ENCODE measurements at places on chromosomes 1 and 21.

- DNase-seq, result no peak
Measured at GRCh38 chr1:13652238-13652637, 47.8 kb upstream of the PRDM2 start.

GRCh38 chr1:26016258-26016952, 5.2 kb upstream of the EXTL1 start:
- no peak for DNase-seq

DNA sequence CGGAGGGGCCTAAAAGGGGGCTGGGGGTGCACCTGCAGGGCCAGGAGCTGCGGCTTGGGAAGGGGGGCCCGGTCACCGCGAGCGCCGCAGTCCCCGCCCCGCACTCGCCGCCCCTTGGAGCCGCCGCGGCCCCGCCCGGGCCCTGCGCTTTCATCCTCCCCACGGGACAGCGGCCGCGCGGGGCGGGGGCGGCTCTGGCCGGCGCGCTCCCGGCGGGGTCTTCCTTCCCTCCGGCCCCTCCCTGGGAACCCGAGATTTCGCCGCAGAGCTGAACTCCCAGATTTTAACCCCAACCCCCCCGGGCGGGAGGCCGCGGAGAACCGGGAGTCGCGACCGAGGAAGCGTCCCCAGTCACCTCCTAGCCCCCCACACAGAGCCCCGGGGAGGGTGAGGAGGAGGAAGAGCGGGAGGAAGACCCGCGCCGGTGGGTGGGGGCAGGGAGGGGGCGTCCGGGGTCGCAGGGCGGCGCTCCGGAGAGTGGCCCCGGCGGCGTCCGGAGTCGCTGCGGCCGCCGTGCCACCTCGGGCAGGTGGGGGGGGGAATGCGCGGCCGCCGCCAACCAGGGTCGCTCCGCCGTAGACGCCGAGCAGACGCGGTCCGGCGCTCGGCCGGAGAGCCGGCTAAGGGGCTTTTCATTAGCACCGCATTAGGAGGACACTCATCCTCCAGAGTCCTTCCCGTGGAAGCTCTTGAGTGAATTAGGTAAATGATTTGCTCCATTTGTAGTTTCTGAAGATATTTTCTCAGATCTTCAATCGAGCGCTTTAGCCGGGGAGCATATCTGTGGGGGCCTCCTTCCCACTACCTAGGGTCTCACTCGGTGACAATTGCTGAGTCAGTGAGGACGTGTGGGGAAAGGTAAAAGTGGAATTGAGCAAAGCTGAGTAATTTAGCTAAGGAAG, 31.6 kb upstream of the NFIA start:
- no peak for DNase-seq

GRCh38 chr1:74716822-74717221, 16.0 kb downstream of the CRYZ start:
- no peak for DNase-seq

Measured in stimulated activated CD4-positive, alpha-beta T cell treated with anti-CD3 and anti-CD28 coated beads, Interleukin-1b, Interleukin-23, amount 100 ng/mL, for 48 hours (primary cell).